ENCODE measurements at places on chromosomes 1 and 21. TPM values are rescaled to one million over a fixed set of nuclear protein-coding genes. Genes with fewer than 3 reads are reported as not detected.

The AMPD1 gene
- not detected for total RNA-seq

GRCh38 chr1:101073836-101074235, 48.3 kb upstream of the DPH5 start:
- DNase-seq: no peak

DNA sequence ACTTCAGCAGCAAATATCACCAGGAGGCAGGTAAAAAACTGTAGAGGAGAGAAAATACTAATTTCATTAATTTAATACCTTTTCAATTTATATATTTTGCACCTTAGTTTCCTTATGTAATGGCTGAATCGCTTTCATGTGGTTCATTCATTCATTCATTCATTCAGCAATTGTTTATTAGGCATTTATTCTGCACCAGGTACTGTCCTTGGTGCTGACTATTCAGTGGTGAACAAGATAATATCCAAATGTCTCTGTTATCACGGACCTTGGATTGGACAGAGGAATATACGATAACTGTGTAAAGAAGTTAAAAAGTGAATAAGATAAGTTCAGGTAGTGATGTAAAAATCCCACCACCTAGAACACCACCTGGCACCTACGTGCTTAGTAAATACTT, 28.8 kb downstream of the TSPAN2 start:
- DNase-seq: no peak

GRCh38 chr1:52571783-52572182, 18.9 kb upstream of the TUT4 start:
- DNase-seq: no peak

GRCh38 chr1:110203021-110203661, 7.0 kb upstream of the KCNC4 start:
- peak; percentile 76 for DNase-seq

GRCh38 chr1:109256971-109257681, 7.8 kb downstream of the CELSR2 start:
- no peak for DNase-seq
